ENCODE measurements at places on chromosomes 2 and 18.

- DNase-seq = no peak
These were observed 398.4 kb downstream of the NUP35 start for GRCh38 chr2:183522489-183523266.

- DNase-seq = peak; percentile 74
These were observed 30.5 kb downstream of the B3GNT7 start for GRCh38 chr2:231425811-231426703.

DNA sequence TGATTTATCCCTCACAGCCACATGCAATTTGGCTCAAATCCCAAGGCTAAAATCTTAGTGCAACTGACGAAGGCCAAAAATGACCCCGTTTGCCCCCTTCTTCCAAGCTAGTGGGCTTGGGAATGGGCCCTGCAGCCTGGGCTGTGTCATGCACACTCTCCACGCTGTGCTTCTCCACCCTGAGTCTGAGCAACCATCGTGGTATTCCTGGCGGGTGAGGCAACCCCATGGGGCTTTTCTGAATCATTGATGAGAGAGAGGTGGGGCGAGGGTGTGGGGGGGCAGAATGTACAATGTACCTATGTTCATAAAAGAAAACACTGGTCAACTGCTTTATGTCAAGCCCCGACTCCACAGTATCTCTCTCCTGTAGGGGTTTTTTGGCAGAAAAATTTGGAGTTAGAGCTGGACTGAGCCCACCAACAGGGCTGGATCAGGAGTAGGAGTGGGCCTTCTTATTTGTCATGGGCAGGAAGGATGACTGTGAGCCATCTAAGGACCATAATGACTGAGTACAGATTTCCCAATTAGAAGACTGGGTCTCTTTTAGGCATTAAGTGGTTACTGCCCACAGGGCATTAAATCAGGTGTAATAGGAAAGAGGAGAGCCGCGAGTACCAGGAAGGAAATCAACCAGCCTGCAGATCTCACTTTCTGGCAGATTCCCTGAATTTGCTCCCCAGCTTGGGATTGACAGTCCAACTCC is 8.9 kb downstream of the SULT1C2 start:
- DNase-seq = no peak

DNA sequence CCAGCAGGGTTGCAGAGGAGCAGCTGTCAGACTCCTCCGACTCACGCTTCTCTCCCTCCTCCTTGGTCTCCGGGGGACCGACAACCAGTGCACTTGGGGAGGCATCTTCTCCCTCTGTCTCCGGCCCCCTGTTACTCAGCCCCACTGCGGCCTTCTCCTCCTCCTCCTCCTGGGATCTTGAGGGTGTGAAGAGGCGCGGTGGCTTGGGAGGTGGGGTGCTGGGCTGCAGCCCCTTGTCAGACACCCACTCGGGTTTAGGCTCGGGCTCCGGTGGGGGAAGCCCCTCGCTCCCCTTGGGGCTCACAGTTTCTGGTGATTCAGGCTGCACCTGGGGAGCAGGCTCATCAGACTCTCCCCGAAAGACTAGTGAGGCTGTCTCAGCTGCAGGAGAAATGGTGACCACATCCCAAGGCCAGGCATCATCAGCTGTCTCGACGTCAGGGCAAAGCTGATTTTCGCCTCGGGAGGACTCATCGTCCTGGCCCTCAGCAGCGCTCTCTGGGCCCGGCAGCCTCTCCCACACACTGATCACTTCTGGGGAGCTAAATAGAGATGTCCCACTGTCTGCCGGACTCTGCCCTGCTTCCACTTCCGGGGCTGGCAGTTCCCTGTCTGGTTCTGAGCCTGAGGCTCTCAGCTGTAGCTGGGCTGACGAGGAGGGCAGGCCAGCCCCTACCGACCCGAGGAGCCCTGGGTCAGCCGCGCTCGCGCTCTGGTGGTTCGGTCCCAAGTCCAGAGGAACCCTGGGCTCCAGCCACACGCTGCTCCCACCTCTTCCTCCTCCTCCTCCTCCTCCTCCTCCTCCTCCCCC is 9.0 kb upstream of the SFXN5 start:
- no peak for DNase-seq

DNA sequence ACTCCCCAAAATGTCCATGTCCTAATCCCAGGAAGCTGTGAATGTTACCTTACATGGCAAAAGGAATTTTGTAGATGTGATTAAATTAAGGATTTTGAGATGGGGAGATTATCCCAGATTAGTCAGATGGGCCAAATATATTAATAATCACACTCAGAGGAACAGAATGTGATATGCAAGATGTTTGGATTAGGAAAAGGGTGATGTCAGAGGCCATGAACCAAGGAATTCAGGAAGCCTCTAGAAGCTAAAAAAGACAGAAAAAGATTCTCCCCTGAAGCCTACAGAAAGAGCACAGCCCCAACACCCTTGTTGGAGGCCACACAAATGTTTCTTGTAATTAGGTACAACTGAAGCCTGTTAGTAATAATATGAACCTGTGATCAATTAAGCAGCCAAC is 13.1 kb downstream of the TMEM131 start:
- no peak for DNase-seq
